ENCODE measurements at places on chromosomes 2 and 18. TPM values are rescaled to one million over a fixed set of nuclear protein-coding genes. Genes with fewer than 3 reads are reported as not detected.

GRCh38 chr2:206820807-206821206 is 55.4 kb downstream of the FASTKD2 start:
- H3K27me3 ChIP-seq: no peaks in the 10 kb centered on the region
- no peak overlapping the region for H3K27ac ChIP-seq
- H3K4me1 ChIP-seq: peaks cover 27% of the 10 kb centered on the region
- no peak for DNase-seq
- H3K36me3 ChIP-seq: peaks cover under 1% of the 10 kb centered on the region

- H3K36me3 ChIP-seq: peaks cover 25% of the 10 kb centered on the region
- H3K27ac ChIP-seq: peak overlapping the region; percentile 76
- H3K4me3 ChIP-seq: no peak overlapping the region
- no peaks in the 10 kb centered on the region for H3K27me3 ChIP-seq
These were observed 30.5 kb downstream of the GPC1 start for GRCh38 chr2:240465765-240466578.

DNA sequence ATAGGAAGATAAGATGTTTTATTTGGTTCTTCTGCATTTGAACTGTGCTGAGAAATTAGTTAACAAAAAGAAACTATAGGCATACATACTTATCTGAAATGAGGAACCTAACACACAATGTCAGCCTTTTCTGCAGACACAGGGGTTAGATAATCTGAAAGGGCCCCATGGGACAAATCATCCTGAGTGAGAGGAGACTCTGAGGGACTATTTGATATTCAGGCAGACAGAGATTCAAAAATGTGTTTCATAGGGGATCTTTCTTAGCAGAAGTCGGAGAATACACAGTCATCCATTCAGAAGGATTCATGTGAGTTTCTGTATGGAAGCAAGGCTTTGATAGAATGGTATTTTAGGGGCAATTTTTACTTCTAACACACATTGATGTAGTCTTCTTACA is 79.1 kb downstream of the NCKAP5 start:
- no peak overlapping the region for H3K4me3 ChIP-seq
- H3K27ac ChIP-seq: no peak overlapping the region
- H3K36me3 ChIP-seq: no peaks in the 10 kb centered on the region
- no peaks in the 10 kb centered on the region for H3K27me3 ChIP-seq
- no peak for DNase-seq
- peaks cover 22% of the 10 kb centered on the region for H3K4me1 ChIP-seq

- no peaks in the 10 kb centered on the region for H3K36me3 ChIP-seq
- no peaks in the 10 kb centered on the region for H3K27me3 ChIP-seq
- no peak overlapping the region for H3K4me3 ChIP-seq
- no peak overlapping the region for H3K27ac ChIP-seq
- no peaks in the 10 kb centered on the region for H3K4me1 ChIP-seq
These were observed 98.3 kb upstream of the TMEM17 start for GRCh38 chr2:62604336-62604735.

- H3K36me3 ChIP-seq: peaks cover 29% of the 10 kb centered on the region
- H3K27me3 ChIP-seq: no peaks in the 10 kb centered on the region
- H3K27ac ChIP-seq: peak overlapping the region; percentile 95
These were observed 23.1 kb downstream of the HS1BP3 start for GRCh38 chr2:20627712-20628380.

VSNL1 gene
- 15.8 TPM for total RNA-seq

Data from left ventricle myocardium inferior (tissue), 1 donor.